ENCODE measurements at places on chromosomes 3 and 15.

DNA sequence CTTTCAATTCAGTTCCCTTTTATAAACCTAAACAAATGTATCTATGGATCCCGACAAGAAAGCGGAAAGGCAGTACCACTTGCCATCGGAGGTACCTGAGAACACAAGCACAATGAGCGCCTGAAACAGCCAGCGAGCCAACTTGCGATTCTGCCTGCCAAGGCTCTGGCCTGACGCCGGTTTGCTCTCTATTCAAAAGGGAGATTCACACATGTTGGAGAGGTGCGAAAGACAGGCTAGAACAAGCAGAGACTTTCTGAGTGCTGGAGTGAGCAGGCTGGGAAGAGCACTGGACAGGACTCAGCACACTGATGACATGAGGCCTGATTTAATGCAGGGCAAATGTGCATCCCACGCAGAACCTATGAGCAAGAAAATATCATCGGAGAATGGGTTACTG, 17.7 kb upstream of the PRR23E start:
- DNase-seq, result no peak

- no peak for DNase-seq
Observed at GRCh38 chr3:65703026-65703425, 335.7 kb downstream of the MAGI1 start.

DNA sequence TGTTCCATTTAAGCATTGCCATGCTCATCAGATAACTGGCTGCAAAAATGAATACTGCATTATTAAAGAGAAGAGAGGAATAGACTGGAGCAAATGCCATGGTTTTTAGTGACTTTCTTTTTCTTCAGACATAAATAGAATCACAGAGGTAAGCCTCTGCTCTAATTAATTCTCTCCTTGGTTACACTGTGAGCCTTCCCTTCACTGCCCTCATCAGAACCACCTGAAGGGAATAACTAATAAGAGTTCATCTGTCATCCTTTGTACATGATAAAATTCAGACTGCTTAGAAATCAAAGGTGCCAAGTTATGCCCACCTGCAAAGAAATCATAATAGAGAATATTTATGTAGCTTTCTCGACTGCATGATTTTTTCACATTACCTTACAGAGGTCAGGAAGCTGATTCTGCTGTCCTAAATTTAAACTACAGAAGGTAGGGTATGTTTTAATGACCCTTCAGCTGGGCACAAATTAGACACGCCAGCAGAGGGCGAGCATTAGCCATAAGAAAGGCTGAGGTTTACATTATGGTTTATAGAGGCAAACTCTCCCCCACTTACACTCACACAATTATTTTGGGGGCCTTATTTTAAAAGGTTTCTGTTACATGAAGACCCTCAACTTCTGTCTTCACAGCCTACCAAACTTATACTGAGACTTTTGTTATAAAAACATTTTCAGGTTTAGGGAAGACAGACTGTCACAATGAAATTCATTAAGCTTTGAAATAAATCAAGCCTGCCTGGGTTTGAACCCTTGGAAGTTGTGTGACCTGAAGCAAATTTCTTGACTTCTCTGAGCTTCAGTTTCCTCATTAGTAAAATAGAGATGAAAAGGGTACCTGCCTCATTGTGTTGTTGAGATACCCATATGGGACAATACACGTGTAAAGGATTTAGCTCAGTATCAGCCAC, 15.3 kb upstream of the UNC13C start:
- DNase-seq, result no peak

- no peak for DNase-seq
Observed at GRCh38 chr3:46186471-46187340, 21.4 kb downstream of the CCR1 start.

- DNase-seq, result no peak
Observed at GRCh38 chr3:52774901-52775864, 2.2 kb upstream of the ITIH1 start.

GRCh38 chr15:59396679-59397078, 24.0 kb upstream of the MYO1E start:
- no peak for DNase-seq

DNA sequence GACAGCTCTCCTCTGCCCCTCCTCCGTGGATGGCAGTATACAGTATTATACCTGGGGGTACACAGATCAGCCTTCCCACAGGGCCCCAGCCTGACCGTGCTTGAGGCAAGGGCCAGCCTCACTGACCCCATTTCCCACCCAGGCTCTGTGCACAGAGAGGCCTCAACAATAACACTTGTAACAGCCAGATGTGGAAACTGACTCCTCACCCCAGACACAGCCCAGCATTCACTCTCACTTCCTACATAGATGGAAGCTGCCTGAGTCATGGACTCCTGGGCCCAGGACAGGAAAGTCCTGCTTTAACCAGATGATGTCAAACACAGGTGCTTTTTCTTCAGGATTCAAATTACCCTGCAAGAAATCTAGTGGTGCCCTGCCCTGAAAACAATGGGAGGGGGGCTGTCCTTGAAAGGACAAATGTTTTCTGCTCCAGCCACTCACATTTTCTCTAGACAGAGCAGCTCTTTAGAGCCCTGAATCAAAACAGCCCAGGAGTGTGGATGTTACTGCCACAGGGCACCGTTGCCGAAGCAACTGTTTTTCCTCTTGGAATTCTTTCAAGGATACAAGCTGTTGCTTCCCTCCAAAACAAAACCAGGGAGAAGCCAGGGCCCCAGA, 16.4 kb downstream of the CCDC12 start:
- no peak for DNase-seq

DNA sequence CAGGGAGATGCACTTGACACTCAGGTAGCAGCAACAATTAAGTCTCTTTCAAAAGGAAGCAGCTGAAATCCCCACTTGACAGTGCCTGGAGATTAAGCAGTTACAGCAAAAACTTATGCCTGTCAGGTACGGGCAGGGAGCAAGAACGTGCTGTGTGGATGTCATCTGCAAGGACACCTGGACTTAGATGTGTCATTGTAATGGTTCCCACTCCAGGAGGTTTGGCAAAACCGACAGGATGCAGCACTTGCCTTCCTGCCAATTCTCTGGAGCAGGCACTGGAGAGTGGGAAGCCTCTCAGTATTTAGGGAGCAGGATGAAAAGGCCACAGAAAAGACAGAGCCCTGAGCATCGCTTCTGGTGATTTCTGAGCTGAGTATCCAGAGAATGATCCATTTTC, 292.4 kb downstream of the PDCD6IP start:
- DNase-seq, result no peak

DNA sequence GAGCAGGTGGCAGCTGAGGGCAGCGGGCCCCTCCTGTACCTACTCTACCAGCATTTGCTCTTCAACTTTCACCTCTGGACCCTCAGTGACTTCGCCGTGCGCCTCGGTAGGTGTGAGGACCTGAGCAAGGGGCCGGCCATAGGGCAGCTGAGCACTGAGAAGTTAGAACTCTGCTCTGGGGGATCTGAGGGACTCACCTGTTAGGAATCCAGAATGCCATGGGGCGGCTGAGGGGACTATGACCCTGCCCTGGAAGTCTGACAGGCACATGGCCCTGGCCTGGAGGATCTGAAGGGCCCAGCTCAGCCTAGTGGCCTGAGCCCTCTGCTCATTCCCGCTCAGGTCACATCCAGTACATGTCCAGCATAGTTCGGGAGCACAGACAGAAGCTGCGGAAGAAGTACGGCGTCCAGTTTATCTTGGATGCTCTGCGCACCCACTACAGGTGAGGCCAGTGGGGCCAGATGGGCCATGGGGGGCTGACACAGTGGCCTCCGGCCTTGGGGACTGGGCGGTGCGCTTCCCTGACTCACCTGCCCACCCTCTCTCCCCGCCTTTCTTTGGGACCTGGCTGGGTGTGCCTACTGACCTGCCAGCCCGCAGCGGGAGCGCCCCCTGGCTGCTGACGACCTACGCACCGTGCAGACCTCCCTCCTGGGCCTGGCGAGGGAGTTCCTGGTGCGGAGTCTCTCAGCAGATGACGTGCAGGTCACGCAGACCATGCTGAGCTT, 18.8 kb downstream of the NBEAL2 start:
- peak; percentile 61 for DNase-seq

GRCh38 chr15:78672285-78673014, 31.4 kb upstream of the CHRNB4 start:
- DNase-seq, result no peak

DNA sequence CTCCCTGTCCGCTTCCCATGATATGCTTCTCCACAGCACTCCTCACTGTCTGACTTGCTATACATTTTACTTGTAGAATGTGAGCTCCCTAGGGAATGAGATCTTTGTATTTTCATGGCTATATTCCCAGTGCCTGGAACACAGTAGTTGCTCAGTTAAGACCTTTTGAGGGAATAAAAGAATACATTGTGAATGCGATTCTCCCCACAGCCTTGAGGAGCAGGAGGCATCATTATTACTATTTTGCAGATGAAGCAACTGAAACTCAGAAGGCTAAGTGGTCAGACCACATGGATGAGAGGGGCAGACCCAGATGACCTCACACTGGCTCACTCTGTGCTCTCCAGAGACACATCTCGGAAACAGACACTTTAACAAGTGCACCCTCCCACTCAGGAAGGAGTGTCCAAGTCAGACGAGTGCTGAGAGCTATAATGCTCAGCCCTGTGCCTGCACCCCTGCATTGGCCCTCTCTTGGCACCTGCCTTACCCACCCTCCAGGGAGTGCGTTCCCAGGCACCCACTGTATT, 46.8 kb downstream of the SST start:
- no peak for DNase-seq

- DNase-seq, result no peak
Observed at GRCh38 chr3:29557186-29557585, 276.3 kb downstream of the RBMS3 start.

DNA sequence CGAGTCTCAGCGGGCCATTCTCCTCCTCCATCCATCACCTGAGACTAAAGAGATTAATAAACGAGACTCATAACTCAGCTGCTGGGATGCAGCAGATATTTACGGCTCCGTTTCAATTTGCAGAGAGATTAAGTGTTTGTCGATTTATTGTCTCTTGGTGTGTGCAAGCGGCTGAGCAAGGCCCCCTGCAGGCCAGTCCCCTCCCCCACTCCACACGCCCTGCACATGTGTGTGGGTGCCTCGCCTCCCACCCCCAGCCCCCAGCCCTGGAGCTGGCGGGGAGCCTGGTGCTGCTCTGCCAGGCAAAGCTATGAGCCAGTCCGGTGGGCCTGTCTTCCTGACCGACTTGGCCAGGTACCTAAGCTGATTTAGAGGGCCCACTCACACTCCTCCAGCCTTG, 63.0 kb downstream of the CYP11A1 start:
- no peak for DNase-seq

DNA sequence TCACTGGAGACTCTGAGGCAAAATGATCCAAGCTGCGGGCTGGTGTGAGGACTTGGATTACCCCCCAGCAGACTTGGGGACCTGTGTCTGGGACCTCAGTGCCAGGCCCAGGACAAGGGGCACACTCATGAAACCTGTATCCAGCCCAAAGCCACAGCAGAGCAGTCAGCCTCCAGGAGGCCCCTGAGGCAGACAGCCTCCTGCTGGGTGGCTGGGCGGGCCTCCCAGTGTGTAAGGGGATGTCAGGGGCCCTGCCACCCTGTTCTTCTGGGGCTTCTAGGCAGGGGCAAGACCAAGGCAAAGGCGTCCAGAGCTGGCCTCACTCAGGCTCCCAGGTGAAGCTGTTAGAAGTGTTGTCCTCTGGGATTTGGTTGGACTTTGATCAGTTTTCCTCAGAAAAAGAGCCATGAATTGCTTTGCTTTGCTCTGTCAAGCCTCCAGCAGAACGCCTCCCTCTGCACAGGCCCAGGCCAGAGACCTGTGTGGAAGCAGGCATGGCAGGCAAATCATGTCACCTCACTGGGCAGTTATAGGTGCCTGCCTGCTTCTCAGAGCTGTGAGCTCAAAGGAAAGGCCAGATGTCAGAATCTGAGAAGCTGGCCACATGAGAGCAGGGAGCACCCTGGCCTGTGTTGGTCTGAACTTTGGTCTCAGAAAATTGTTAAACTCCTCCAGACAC, 77.4 kb downstream of the SMAD6 start:
- no peak for DNase-seq

DNA sequence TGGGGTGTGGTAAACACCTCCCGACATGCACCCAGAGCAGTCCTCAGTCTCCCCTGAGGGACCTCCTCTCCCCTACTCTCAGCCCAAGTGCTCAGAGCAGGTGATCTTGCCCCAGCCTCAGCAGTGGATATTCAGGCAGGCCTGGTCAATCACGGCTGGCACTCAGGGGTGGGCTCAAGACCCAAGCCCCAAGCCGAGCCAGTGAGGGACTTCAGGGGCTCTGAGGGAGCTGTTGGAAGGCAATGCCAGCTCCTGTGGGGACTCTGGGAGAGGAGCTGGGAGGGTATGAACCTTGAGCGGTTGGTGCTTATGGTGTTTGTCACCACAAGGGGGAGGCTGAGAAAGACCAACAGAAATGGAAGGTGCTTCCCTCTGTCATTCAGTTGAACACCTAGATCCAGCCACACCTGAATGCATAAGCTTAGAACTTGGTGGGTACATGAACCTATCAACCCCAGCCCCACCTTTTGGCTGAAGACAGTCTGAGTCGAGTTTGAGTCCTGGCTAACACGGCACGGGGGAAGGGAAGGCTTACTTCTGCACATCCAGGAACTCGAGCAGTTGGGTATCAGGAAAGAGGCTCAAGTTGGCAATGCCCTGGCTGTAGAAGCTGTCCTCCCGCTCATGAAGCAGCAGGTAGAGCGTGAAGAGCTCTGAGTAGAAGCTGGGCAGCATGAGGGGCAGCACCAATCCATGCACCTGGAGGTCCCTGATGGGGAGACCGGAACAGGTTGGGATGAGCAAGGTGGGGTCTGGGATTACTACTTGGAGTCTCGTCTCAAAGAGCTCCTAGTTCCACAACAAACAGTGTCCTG, 19.2 kb downstream of the ALS2CL start:
- no peak for DNase-seq

DNA sequence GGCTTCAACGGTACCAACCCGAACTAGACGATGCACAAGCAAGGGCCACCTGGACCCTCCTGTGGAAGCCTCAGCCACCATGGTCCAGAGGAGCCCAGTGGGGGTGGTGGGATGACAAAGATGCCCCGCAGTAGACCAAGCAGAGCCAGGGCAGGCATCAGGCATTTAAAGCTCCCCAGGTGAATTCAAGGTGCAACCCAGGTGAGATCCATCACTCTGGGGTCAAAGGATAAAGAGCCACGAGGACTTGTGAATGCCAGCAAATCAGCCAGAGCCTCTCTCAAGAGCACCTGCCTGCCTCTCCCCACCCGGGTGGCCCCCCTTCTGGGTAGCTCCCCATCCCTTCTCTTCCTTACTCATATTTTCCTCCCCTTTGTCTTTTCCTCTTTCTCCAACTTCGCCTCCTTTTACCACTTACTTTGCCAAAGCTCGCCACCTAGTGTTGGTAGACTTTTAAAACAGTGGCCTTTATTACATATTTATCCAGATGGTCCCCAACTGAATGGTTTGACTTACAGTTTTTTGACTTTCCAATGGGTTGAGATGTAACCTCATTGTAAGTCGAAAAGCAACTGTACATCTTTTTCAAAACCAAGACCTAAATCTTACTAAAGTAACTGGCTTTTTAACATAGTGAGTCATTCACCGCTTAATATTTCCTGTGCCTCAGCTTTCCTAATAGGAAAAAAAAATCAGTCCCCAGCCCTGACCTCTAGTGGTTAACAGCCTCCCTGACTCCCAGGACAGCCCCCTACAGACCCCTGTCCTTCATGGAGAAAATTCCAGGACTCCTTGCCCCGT, 18.8 kb downstream of the PLA2G4F start:
- no peak for DNase-seq

- no peak for DNase-seq
Observed at GRCh38 chr3:114336122-114336697, 42.4 kb downstream of the TIGIT start.

- DNase-seq, result no peak
Observed at GRCh38 chr3:193894121-193894863, 241.7 kb upstream of the HES1 start.

Data from activated CD4-positive, alpha-beta T cell treated with anti-CD3 and anti-CD28 coated beads for 24 hours (primary cell).